ENCODE measurements at places on chromosomes 12 and 14.

- no peak for DNase-seq
These were observed 74.3 kb downstream of the FUT8 start for GRCh38 chr14:65486863-65487262.

DNA sequence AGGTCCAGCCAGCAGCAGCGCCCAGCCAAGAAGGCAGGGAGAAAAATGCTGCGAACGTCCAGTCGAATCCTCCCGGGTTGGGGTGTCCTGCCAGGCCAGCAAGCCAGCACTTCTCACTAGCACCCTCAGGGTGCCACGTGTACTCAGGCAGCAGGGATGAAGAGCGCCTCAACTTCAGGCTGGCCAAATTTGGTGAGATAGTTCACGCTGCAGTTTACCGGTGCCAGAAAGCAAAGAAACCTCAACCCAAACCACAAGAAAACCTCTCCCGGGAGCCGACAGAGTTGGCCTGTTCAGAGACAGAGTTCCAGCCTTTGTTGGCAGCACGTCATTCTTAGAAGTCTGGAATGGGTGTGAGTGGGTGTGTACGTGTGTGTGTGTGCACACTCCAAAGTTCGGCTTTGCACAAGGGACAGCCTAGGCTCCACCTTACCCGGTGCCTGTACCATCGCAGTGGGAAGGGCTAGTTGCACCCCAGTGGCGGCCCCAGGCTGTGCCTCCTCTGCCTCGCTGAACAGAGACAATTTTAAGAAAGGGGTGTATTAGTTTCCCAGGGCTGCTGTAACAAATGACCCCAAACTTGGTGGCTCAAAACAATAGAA lies 42.1 kb downstream of the ELK3 start:
- DNase-seq = no peak

DNA sequence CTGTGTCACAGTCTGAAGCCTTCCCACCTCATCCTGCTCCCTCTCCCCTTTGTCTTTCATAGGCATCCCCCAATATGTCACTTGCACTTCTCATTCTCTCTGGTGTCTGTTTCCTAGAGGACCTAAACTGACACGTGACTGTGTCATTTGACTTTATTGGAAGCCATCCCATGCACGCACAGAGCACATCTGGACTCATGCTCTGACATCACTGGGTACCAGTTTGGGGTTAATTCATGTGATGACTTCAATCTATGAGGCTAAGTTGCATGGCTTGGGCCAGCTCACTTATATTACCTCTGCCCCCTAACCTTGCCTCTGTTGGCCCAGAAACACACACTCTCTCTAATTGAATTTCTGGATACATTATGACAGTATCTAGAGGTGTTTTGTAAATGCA lies 21.5 kb downstream of the PYGL start:
- DNase-seq = no peak

GRCh38 chr14:105709281-105710118 lies 183.1 kb downstream of the TMEM121 start:
- DNase-seq = no peak

DNA sequence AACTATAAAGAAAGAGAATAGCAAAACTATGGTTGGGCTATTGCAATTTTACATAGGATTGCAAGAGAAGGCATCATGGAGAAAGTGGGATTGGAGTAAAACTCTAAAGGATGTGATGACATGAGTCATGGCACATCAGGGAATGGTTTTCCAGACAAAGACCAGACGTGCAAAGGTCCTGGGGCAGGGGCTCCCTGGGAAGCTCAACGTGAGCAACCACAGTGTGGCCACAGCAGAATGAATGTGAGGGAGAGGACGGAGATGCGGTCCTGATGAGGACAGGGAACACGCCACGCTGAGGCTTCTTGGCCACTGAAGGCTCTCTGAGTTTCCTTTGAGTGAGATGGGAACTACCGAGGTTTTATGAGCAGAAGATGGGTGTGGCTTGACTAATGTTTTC lies 38.2 kb downstream of the FZD10 start:
- DNase-seq = no peak

GRCh38 chr12:45969084-45969483 lies 21.3 kb downstream of the SCAF11 start:
- no peak for DNase-seq

DNA sequence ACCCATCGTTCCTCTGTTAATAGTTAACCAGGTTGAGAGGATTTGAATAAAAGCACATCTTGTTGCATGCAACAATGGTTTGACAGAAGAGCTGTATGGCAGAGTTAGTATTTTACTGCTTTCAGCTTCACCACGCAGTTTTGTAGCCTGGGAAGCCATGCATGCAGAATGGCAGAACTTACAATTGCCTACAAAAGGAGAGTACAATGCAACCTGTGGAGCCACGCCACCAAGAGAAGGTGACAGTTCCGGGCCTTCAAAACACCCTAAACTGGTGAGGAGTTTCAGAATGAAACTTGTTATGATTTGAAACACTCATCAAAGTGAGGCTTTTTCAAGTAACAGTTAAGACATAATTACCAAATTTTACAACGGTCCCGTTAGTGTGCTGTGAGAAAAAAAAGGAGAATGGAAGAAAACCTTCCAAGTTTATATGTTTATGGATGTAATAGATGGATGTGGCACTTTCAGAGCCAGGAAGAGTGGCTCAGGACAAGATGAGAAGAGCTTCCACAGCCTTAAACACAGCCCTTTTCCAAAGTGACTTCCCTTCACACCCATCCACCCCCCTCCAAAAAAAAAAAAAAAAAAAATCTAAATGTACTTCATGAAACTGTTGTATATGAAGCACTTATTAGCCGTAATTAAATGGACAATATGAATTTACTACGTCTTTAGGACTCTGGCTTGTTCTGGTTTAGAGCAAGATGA lies 158.7 kb downstream of the EGLN3 start:
- no peak for DNase-seq

- DNase-seq = no peak
These were observed 51.2 kb upstream of the HELB start for GRCh38 chr12:66251049-66251448.

- DNase-seq = no peak
These were observed 178.3 kb upstream of the PLEKHA5 start for GRCh38 chr12:18951218-18951617.

DNA sequence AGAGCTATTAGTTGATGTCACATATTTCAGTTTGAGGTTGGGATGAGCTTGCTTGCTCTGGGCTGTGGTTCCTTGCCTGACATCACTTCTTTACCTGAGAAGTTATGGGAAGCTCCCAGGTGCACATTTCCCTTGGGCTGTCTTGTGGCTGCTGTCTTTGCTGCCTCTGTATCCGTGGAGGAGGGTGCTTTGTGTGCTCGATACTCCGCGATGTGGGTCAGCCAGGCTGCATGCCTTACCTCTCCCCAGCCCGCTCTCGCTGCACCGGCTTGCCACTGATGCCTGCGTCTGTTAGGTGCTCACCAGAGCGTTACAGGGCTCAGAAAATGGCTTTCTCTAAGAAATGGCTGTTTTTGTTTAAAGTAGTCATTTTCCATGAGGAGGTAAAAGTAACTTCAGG lies 19.6 kb downstream of the PELI2 start:
- no peak for DNase-seq

DNA sequence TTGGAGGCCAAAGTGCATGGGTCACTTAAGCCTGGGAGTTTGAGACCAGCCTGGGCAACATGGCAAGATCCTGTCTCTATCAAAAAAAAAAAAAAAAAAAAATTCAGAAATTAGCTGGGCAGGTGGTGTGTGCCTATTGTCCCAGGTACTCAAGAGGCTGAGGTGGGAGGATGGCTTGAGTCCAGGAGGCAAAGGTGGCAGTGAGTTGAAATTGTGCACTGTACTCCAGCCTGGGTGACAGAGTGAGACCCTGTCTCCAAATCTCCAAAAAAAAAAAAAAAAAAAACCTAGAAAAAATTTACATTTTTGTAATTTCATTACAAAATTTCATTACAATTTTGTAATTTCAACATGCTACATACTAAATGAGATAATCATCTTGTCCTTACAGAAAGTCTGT lies 42.7 kb downstream of the SYNE2 start:
- peak; percentile 65 for DNase-seq

DNA sequence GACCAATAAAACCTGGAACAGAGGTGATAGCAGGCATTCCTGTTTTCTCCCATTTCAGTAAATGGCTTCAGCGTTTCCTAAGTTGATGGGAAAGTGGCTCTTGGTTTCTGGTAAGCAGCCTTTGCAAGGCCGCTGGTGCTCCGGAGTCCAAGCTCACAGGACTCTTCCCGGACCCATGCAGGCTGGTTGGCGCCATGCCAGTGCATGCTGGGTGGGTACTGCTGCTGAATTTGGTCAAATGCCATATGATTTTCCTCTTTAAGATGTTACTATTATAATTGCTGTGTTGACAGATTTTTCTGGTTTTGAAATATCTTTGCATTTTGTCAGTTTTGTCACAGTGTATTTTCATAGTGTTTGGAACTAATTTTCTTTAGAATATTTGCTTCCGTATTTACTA lies 27.7 kb downstream of the PPP2R5C start:
- no peak for DNase-seq

GRCh38 chr12:98883231-98883630 lies 238.1 kb downstream of the APAF1 start:
- DNase-seq = no peak

GRCh38 chr14:60862283-60862682 lies 118.6 kb downstream of the TRMT5 start:
- no peak for DNase-seq

- no peak for DNase-seq
These were observed 44.9 kb upstream of the STRAP start for GRCh38 chr12:15837141-15837790.

GRCh38 chr12:18907728-18908127 lies 169.8 kb downstream of the CAPZA3 start:
- DNase-seq = no peak

- DNase-seq = no peak
These were observed 6.3 kb downstream of the PPFIBP1 start for GRCh38 chr12:27530157-27530922.

GRCh38 chr14:91484186-91484585 lies 25.9 kb downstream of the PPP4R3A start:
- no peak for DNase-seq

- DNase-seq = no peak
These were observed 10.5 kb downstream of the ZBTB1 start for GRCh38 chr14:64515053-64515452.

GRCh38 chr12:89621521-89621920 lies 87.1 kb downstream of the ATP2B1 start:
- DNase-seq = no peak

DNA sequence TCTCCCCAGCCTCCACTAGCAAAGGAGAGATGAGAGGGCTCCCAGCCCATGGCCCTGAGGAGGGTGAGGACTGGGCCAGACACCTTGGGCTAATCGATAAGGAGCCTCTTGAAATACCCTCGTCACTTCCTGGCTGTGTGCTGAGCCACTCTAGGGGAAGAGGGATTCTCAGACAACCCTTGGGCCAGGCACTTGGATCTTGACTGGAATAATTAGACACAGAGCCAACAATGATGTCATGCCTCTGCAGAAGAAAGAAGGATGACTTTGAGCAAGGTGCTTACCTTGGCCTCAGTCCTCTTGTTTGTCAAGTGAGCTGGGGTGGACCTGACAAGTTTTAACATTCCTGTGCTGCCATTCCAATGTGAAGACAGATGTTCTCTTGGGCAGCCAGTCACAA lies 83.1 kb downstream of the LRRC74A start:
- DNase-seq = no peak

- DNase-seq = no peak
These were observed 39.8 kb downstream of the PPP1R12A start for GRCh38 chr12:79895071-79895470.

DNA sequence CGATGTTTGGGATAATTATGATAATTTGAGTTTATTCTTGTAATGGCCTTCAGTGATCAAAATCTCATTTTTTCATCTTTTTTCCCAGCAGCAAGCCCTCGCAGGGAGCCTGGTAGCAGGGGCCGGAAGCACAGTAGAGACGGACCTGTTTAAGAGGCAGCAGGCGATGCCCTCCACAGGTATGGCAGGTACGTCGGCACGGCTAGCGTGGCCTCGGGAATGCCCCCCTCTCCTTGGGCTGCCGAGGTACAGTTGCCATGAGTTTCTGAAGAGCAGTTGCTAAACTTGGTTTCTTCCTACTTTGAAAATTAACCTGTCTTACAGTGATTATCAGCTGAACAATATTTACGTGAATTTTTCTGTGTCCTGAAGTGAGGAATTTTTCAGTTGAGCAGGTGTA lies 29.9 kb downstream of the EP400 start:
- no peak for DNase-seq

GRCh38 chr12:109489955-109490565 lies 12.6 kb downstream of the UBE3B start:
- no peak for DNase-seq

GRCh38 chr12:120258323-120258896 lies 7.1 kb downstream of the PXN start:
- DNase-seq = no peak

- DNase-seq = no peak
These were observed 3.1 kb downstream of the CCDC63 start for GRCh38 chr12:110849748-110850403.

- no peak for DNase-seq
These were observed 40.4 kb upstream of the GTF2A1 start for GRCh38 chr14:81261176-81261575.

DNA sequence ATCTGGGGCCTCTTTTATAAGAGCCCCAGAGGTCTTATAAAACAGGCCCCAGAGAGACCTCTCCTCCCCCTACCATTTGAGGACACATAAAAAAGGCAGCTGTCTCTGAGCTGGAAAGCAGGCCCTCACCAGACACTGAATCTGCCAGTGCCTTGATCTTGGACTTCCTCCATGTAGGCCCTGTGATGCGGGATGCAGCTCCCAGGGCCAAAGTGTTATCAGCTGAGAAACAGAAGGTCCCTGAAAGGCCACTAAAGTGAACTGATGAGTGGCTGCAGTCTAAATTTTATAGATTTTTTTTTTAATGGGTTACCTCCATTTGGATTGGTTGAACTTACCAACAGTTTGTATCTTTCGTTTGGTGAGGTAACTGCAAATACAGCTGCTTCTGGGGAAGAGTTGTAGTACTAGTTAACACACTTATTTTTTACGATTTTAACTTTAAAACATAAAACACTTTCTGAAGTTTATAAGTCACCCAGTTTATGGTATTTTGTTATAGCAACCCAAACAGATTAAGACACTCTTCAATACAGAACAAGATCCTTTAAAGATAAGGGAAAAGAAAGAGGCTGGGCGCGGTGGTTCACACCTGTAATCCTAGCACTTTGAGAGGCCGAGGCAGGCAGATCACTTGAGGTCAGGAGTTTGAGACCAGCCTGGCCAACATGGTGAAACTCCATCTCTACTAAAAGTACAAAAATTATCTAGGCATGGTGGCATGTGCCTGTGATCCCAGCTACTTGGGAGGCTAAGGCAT lies 5.6 kb upstream of the GUCY2C start:
- no peak for DNase-seq

GRCh38 chr14:92407410-92407809 lies 84.4 kb downstream of the SLC24A4 start:
- no peak for DNase-seq

Measured in NCI-H2171 (cell line).